ENCODE measurements at places on chromosomes 13 and 19.

GRCh38 chr19:48631225-48631624 lies 6.0 kb downstream of the DBP start:
- no peaks in the 10 kb centered on the region for H3K27me3 ChIP-seq
- peaks cover 32% of the 10 kb centered on the region for H3K4me1 ChIP-seq
- DNase-seq, result no peak
- H3K4me3 ChIP-seq, result no peak overlapping the region
- no peak overlapping the region for H3K27ac ChIP-seq

- H3K27me3 ChIP-seq, result no peaks in the 10 kb centered on the region
- H3K4me3 ChIP-seq, result no peak overlapping the region
- no peak for DNase-seq
- no peak overlapping the region for H3K27ac ChIP-seq
- H3K36me3 ChIP-seq, result no peaks in the 10 kb centered on the region
These were observed 251.4 kb downstream of the RGCC start for GRCh38 chr13:41708713-41709112.

GRCh38 chr13:28636677-28637317 lies 22.1 kb upstream of the POMP start:
- no peaks in the 10 kb centered on the region for H3K27me3 ChIP-seq
- no peak overlapping the region for H3K27ac ChIP-seq
- H3K36me3 ChIP-seq, result no peaks in the 10 kb centered on the region
- peak; percentile 12 for DNase-seq

- DNase-seq, result no peak
- no peak overlapping the region for H3K27ac ChIP-seq
- H3K27me3 ChIP-seq, result no peaks in the 10 kb centered on the region
- no peaks in the 10 kb centered on the region for H3K4me1 ChIP-seq
- H3K36me3 ChIP-seq, result no peaks in the 10 kb centered on the region
These were observed 385.8 kb downstream of the KCNRG start for GRCh38 chr13:50401049-50401505.

DNA sequence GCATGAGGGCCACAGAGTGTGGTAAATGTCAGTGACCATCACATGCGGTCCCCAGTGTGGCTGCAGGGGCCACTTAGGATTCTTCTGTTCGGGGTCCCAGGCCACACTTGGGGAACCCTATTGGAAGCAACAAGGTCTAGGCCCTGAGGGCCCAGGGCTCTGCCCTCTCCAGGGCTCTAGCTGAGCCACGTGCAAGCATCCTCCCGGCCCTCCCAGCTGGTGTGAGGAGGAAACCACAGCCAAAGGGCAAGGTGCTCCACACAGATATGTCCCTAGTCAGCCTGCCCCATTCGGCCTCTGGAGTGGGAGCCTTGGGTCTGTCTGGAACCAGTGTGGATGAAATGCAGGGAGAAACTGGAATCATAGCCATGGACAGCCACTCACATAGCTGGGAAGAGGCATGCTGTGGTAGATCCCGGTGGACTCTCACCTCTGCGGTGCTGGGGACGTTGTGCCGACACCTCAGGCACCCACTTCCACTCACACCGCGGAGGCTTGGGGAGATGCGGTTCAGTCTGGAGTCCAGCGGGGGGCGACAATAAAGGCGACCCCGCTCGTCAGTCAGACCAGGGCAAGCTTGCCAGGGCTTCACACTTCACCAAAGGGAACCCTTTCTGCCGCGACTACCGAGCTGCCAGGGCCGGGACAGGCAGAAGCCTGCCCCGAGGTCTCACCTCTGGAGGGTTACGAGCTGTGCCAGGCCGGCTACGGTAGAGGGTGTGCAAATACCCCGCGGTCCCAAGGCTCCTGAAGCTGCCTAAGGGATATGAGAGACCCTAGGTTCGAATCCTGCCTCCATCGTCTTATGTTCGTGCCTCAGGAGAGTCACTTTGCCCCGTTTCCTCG lies 4.3 kb upstream of the ZNF497 start:
- H3K36me3 ChIP-seq, result no peaks in the 10 kb centered on the region
- H3K27ac ChIP-seq, result no peak overlapping the region
- H3K27me3 ChIP-seq, result no peaks in the 10 kb centered on the region
- H3K4me3 ChIP-seq, result no peak overlapping the region

DNA sequence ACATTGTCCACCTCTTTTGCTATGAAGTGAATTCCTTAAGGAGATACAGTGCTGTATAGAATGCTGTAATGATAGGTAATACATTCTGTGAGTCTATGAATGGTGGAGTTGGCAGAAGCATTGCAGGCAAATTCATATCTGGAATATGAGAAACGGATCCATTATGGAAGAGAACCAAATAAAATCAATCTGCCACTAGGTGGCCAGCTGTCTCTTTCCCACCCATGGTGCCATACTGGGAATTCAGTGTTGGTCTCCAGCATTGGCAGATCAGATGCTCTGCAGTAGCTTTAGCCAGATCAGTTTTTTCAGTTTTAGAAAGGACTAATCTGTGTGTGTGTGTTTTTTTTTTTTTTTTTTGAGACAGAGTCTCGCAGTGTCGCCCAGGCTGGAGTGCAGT lies 27.6 kb downstream of the DNAJC3 start:
- peaks cover 20% of the 10 kb centered on the region for H3K4me1 ChIP-seq
- H3K27me3 ChIP-seq, result no peaks in the 10 kb centered on the region
- no peak overlapping the region for H3K27ac ChIP-seq

DNA sequence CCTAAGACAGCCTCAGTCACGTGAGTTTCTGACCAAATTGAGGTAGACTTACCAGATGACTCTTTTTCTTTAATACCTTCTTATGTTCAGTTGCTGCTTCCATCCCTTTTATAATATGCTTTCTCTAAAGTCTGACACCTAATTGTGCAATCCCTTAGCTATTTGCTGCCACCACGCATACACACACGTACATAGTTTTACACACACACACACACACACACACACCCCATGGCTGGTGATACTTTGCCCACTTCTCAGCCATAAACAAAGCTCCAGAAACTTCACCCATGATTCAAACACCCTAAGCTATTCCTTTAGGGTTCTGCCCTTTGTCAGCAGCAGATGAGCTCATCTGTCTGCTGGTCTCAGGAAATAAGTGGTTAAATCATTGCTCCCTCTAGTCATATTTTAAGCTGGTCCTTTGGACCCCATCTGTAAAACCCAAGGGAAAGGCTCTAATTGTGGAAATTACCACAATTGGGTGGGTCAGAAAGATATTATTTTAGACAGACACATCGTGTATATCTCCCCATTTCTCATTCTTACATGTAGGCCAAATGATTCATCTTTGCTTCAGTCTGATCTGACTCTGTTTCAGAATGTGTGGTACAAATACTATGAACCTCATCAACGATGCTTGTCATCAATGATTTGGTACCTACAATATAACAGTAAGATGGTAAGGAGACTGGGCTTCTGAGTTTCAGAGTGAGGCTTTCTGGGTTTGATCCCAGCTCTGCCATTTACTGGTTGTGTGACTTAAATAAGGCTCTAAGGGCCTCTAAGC lies 69.2 kb downstream of the NALCN start:
- H3K4me3 ChIP-seq, result no peak overlapping the region
- H3K36me3 ChIP-seq, result no peaks in the 10 kb centered on the region
- no peaks in the 10 kb centered on the region for H3K4me1 ChIP-seq
- H3K27ac ChIP-seq, result no peak overlapping the region
- no peaks in the 10 kb centered on the region for H3K27me3 ChIP-seq

GRCh38 chr13:78742659-78743058 lies 83.7 kb upstream of the OBI1 start:
- no peaks in the 10 kb centered on the region for H3K36me3 ChIP-seq
- H3K27me3 ChIP-seq, result no peaks in the 10 kb centered on the region
- DNase-seq, result no peak
- H3K4me3 ChIP-seq, result no peak overlapping the region
- H3K4me1 ChIP-seq, result no peaks in the 10 kb centered on the region

DNA sequence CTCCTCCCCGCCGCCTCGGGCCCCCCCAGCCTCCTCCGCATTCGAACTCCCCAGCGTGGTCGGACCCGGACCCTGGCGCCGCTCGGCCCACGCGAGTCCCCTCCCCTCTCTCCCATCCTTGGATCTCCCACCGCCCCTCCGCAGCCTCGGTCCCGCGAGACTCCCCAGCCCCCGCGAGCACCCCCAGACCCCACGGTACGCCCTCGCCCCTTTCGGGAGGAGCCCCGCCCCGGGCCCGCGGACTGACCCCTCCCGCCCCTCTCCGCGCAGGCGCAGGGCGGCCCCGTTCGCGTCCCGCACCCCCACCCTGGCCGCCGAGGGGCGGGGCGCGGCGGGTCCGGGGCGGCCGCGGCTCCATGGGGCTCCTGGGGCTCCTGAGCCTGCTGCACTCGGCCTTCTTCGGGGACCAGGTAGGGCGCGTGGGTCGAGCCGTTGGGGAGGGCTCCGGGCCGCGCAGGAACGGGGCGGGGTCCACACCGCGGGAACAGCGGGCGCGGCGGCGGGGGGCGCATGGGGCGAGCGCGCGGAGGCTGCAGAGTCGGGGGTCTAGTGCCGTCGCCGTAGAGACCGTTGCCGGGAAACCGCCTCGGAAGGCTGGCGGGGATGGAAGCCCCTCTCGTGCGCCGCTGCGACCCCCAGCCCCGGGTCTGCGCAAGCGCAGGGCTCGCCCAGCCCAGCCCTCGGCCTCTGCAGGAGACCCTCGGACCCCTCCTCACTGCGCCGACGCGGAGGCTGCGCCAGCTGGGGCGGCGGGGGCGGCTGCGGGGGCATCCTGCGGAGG lies 3.8 kb upstream of the APC2 start:
- no peak overlapping the region for H3K4me3 ChIP-seq
- peaks cover 54% of the 10 kb centered on the region for H3K27me3 ChIP-seq
- H3K36me3 ChIP-seq, result peaks cover 12% of the 10 kb centered on the region
- H3K27ac ChIP-seq, result no peak overlapping the region
- H3K4me1 ChIP-seq, result peaks cover 28% of the 10 kb centered on the region
- no peak for DNase-seq

- DNase-seq, result no peak
- H3K4me3 ChIP-seq, result no peak overlapping the region
- H3K36me3 ChIP-seq, result no peaks in the 10 kb centered on the region
- H3K4me1 ChIP-seq, result no peaks in the 10 kb centered on the region
These were observed 27.5 kb downstream of the UQCRFS1 start for GRCh38 chr19:29185427-29185826.

DNA sequence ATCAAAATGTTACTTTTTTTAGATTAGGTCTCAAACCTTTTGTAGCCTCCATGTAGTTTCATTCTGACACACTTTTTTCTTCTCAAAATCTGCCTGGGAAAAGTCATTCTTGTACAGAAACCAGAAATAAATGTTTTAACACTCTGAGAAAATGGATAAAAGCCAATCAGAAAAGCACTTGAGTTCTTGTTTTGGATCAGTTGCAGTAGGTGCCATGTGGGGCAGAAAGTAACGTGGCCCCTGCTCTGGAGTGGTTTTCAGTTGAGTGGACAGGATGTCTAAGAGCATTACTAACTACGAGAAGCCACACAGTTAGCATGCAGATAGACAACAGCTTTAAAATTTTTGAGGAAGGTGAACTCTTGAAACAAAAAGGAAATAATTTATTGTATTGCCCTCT lies 19.1 kb downstream of the GPR183 start:
- H3K4me1 ChIP-seq, result peaks cover 59% of the 10 kb centered on the region
- no peak overlapping the region for H3K4me3 ChIP-seq
- H3K36me3 ChIP-seq, result peaks cover 4% of the 10 kb centered on the region
- no peak for DNase-seq
- no peaks in the 10 kb centered on the region for H3K27me3 ChIP-seq

- H3K27me3 ChIP-seq, result no peaks in the 10 kb centered on the region
- no peak for DNase-seq
- no peaks in the 10 kb centered on the region for H3K4me1 ChIP-seq
- H3K27ac ChIP-seq, result no peak overlapping the region
- peaks cover 38% of the 10 kb centered on the region for H3K36me3 ChIP-seq
These were observed 43.6 kb downstream of the ANKRD27 start for GRCh38 chr19:32631381-32631780.

- H3K27me3 ChIP-seq, result no peaks in the 10 kb centered on the region
- H3K4me1 ChIP-seq, result no peaks in the 10 kb centered on the region
- no peak overlapping the region for H3K27ac ChIP-seq
- no peak overlapping the region for H3K4me3 ChIP-seq
These were observed 313.1 kb upstream of the MAB21L1 start for GRCh38 chr13:35789335-35790165.

- H3K4me1 ChIP-seq, result peaks cover 13% of the 10 kb centered on the region
- H3K36me3 ChIP-seq, result no peaks in the 10 kb centered on the region
- no peak overlapping the region for H3K4me3 ChIP-seq
- H3K27ac ChIP-seq, result no peak overlapping the region
- DNase-seq, result no peak
These were observed 179.4 kb downstream of the KLF12 start for GRCh38 chr13:73954808-73955207.

DNA sequence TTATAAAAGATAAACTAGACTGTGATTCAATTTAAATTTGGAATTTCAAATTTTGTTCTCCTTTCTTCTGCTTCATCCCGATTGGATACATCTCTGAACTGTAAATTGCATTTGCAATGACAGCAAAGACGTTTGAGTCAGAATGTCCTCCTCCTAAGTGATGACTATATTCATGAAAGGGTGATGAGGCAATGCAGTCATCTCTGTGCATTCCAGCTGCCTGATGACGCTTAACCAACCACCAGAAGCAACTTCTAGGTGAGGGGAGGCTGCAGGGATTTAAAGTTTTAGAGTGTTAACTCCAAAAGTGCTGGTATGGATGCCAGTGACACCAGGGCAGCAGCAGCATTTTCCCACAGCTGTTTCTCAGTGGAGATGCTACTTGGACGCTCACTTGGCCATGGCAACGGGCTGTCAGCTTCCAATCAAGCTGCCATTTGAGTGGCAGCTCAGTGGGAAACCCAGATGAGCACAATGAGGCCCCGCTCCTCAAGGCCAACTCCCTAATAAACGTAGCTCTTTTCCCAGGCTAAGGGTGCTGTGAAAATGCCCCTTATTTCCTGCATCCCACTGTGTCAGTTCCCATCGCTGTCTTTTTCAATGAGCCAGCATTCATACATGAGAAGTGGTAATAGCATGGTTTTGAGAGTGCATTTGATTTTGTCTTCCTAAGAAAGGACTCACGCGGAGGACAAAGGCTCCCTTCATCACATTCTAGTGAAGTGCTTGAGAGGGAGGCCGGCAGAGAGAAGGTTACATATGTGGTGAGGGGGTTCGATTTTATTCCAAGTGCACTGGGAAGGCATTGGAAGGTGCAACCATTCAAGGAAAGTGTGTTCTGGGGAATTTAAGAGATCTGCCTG lies 45.2 kb upstream of the AMER2 start:
- no peak for DNase-seq
- no peak overlapping the region for H3K27ac ChIP-seq
- no peak overlapping the region for H3K4me3 ChIP-seq
- H3K27me3 ChIP-seq, result no peaks in the 10 kb centered on the region
- H3K36me3 ChIP-seq, result no peaks in the 10 kb centered on the region

Data from effector memory CD4-positive, alpha-beta T cell (primary cell).